Naive thymus-derived CD8-positive, alpha-beta T cell (primary cell): ENCODE measurements at places on chromosomes 16 and 17.

GRCh38 chr16:73739049-73739769 lies 557.4 kb upstream of the PSMD7 start:
- no peak for DNase-seq

- DNase-seq = no peak
Measured at GRCh38 chr16:25575363-25575762, 116.4 kb upstream of the HS3ST4 start.

GRCh38 chr17:50861822-50862528 lies 4.2 kb downstream of the TOB1 start:
- DNase-seq = no peak

DNA sequence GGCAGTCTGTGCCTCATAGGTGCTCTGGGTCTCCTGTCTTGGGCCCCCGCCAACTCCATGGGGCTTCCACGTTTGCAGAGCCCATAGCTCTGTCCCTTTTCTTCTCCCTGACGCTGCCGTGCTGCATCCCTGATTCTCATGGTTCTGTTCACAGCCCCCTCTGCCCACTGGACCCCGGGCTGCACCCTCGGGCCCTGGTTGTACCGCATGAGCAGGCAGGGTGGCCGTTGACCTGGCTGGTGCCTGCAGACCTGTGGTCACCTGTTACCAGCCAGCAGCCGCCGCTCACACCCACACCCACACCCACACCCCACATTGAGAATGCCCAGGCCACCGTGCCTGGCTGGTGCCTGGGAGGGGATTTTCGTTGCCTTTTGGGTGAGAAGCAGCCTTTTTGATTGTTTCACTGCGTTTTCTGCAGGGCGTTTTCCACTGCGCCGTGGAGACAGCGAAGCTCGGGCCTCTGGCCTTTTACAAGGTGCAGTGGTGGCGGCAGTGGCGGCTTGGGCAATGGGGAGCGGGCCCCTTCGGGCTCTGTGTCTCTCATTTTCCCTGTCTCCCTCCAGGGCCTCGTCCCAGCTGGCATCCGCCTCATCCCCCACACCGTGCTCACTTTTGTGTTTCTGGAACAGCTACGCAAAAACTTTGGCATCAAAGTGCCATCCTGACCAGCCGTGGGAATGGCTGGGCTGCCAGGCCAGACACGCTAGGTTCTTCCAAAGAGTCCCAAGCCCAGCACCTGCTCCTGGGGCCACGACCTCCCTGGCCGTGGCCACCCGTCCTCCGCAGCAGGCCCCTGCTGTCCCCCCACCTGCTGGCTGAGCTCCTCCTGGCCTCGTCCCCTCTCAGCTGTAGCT lies 7.6 kb downstream of the SLC25A10 start:
- DNase-seq = no peak

DNA sequence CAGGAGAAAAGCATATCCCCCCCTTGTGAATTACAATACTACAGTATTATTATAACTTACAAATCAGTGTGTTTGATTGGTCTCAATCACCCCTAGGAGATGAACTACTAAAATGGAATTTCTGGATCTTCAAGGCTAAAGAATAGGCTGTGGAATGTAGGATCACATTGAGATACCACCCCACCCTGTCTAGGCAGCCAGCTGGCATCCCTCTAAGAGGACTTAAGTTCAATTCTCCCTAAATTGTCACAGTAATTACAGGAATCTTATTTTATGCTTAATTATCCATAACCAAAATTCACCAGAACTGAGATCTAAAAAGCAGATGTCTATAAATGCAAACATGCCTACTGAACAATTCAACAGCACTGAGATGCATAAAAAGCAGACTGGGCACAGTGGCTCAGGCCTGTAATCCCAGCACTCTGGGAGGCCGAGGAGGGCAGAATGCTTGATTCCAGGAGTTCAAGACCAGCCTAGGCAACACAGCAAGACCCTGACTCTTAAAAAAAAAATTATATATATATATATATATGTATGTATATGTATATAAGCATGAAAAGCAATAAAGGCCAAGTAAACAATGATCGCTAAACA lies 12.0 kb downstream of the AP1G1 start:
- no peak for DNase-seq
